CD4-positive, alpha-beta T cell treated with Interleukin-17A for 1 hour (primary cell): ENCODE measurements at places on chromosomes 1 and 21.

DNA sequence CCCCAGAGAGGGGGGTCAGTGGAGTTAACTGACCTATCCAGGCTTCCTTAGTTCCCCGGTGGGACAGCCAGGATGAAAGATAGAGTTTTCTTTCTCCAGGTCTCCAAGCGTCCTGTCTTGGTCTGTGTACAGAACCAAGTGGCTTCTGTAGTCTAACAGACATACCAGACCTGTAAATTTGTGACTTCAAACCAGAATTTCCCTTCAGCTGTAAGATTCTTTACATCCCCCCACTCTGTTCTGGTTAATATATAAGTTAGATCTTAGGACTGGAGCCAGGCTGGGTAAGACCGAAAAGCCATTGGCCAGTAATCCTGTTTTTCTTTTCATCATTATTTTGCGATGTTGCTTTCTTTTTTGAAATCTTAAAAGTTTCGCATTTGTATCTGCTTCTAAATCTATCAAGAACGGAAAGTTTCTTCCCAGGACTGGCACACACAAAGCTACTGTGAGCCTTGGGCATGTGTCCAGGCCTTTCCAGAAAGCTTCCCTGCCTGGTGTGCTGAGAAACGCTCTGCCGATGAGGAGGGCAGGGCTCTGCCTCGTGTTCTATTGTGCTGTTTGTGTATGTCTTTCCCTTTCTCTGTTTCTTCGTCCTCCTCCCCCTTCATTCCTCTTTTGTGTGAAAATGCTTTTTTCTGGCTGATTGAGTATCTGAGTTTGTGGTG, 72.3 kb downstream of the RGL1 start:
- DNase-seq, result no peak

GRCh38 chr1:152646656-152647055, 16.5 kb upstream of the LCE2D start:
- DNase-seq, result no peak

- no peak for DNase-seq
Measured at GRCh38 chr1:167799747-167800146, 78.0 kb downstream of the MPZL1 start.

DNA sequence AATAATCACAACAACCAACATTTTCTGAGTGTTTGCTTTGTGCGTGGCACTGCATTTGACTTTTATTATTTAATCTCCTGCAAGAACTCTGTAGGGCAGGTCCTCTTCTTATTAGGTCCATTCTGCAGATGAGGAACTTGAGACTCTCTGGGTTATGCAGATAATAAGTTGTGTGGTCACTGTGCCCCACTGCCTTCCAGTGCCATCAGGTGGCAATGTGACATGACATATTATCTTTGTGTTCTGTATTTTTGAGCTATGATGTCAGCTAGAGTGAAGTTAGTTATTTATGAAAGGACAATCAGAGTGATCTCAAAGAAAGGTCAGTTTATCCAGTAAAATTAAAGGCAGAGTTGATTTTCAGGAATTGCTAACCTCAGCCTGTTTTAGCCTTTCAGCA, 196.0 kb downstream of the FMN2 start:
- no peak for DNase-seq

- no peak for DNase-seq
Measured at GRCh38 chr1:104029456-104029970, 279.8 kb downstream of the AMY1C start.

DNA sequence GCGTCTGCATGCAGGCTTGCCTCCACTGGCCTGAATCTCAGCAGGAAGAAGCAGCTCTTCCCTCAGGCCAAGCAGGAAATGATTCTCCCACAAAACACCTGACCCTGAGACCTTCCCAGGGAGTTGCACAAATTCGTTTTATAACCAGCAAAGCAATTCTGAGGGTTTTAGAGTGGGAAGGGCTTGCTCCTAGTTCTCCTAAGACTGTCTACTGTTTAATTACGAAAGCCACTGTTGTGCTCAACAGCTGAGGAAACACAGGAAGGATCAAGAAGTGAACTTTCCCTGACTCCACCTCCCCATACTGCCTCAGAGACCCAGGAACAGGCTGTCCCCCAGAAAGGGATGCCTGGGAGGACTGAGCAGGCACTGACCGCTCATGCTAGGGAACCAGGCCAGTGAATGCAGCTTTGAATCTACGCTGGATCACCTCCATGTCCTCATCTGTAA, 37.0 kb upstream of the PUM1 start:
- DNase-seq, result no peak

GRCh38 chr1:41471658-41472057, 12.8 kb downstream of the EDN2 start:
- DNase-seq, result no peak

- no peak for DNase-seq
Measured at GRCh38 chr1:229272164-229273158, 1.6 kb downstream of the RAB4A start.

DNA sequence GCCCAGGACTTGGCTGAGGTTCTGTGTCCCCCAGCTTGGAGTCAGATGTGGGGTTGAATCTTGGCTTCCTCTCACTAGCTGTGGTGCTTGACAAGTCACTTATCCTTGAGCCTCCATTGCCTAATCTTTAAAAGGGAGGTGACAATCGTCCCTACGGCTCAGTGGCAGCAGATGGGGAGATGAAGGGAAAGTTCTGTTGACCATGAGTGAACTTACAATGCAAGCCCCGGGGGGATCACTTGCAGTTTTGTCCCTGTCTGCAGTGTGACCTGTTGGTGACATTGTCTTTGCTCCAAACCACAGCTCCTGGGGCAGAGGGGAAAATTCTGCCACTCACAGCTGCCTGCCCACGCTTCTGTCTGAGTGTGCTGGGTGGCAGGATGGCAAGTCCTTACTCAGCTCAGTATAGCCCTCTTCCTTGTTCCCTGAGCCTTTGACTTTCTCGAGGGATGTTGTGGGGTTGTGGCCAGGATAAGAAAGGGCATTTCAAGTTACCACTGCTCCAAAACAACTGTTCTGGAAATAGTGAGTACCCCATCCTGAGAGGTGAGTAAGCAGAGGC, 1.7 kb downstream of the PCSK9 start:
- no peak for DNase-seq

DNA sequence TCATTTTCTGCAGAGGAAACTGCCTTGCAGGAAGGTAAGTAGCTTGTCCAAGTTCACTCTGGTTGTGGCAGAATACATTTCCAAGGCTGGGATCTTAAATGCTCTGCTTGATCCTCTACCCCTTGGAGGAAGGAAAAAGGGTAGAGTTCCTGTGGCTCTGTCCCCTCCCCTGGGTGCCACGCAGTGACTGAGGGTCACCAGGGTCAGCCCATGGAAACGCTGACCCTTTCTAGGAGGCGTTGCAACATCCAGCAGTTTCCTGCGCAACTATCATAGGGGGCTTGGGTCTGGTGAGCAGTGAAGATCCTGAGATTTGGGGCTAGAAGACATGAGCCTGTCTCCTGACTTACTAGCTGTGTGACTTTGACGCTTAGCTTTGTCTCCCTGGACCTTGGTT, 29.4 kb upstream of the EPS8L3 start:
- DNase-seq, result no peak

DNA sequence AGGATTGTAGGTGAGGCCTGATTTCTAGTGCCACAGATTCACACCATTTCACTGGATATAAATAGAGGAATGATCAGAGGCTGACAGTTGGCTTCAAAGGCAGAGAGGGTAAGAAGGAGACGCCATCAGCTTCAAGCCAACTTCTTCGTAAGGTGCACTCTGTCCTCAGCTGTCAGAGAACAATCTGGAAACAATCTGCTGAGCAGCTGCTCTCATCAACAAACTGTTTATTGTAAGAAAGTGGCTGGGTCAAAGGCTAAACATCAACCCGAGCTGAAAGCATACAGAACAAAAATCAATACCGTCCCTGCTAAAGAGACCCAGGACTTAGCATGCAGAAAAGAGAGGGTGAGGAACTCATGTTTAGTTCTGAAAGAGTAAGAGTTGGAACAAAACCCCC, 48.2 kb downstream of the HLCS start:
- DNase-seq, result no peak

DNA sequence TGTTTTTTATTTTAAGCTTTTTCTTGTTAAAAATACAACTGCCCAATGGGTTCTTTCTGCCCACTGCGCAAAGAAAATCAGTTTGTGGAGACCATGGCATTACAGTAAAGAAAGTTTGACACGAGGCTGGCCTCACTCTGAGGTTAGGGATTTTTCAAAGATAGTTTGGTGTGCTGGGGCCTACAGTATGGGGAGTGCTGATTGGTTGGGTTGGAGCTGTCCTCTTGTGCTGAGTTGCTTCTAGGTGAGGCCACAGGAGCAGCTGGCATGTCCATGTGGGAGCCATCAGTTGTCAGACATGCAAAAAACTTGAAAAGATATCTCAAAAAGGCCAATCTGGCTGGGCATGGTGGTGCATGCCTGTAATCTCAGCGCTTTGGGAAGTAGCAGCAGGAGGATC, 14.0 kb downstream of the OSBPL9 start:
- no peak for DNase-seq

DNA sequence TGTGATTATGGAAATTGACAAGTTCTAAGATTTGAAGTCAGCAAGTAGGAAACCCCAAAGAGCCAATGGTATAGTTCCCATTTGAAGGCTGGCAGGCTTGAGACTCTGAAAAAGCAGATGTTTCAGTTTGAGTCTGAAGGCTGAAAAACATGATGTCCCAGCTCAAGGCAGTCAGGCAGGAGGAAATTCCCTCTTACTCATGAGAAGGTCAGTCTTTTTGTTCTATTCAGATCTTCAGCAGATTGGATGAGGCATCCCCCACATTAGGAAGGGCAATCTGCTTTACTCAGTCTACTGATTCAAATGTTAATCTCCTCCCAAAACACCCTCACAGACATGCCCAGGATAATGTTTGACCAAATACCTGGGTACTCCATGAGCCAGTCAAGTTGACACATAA, 372.5 kb upstream of the ST6GALNAC5 start:
- DNase-seq, result no peak

- DNase-seq, result no peak
Measured at GRCh38 chr1:66402194-66402593, 131.8 kb upstream of the SGIP1 start.
